Retina (tissue), 1 donor: ENCODE measurements at places on chromosomes 4 and X.

DNA sequence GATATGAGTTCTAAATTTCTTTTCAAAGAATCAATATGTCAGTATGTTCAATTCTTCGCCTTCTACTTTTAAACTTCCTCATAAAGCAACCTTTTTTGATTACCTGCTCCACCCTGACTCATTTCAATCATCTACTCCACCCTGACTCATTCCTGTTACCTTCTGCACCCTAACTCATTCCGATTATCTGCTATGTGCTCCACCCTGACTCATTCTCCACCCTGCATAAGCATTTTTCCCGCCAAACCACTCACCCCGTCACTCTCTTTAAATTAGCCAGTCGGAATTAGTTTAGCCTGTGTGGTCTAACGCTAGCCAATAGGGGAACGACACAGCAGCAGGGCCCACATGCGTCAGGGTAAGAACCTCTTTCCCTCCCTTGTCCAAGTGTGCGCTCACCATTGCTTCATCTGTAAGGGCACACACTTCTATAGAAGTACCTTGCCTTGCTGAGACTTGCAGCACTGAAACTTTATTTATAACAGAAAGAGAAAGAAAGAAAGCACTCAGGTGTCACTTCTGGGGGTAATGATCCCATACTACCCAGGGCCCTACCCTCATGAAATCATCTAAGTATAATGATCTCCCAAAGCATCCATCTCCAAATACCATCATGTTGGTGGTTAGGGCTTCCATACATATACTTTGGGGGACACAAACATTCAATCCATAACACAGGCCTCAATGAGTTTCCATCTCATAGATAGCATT is 875.2 kb downstream of the RAPGEF2 start:
- no peak for DNase-seq

DNA sequence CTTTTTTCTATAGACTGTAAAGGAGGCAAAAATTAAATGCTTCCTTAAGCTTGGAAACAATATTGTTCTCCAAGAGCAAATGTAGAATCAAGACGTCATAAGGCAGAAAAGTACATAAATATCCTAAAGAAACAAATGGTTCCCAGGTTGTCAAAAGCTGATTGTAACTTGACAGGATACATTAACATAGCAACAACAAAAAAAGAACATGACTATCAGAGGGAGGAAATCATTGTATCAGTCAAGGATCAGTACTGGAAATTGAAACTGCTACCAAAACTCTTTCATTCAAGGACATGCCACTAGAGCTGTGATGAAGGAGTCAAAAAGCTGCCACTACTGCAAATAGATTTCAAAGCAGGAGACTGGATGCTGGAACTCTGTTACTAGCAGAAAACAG is 168.3 kb downstream of the BTC start:
- no peak for DNase-seq

DNA sequence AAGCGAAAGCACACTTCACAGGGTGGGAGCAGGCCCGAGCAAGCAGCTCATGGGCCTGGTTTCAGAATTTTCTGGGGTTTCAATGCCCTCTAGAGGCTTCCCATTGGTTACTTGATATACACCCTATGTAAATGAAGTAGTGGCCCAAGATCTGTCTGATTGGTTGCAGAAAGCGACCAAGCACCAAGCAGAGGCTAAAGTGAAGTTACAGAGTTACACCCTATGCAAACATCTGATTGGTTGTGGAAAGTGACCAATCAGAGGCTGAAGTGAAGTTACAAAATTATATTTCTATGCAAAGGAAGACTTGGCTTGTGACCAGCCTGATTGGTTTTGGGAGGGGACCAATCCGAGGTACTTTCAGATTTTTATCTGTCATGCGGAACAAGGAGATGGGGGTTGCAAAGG is 8.2 kb downstream of the FHIP1A start:
- DNase-seq, result no peak

DNA sequence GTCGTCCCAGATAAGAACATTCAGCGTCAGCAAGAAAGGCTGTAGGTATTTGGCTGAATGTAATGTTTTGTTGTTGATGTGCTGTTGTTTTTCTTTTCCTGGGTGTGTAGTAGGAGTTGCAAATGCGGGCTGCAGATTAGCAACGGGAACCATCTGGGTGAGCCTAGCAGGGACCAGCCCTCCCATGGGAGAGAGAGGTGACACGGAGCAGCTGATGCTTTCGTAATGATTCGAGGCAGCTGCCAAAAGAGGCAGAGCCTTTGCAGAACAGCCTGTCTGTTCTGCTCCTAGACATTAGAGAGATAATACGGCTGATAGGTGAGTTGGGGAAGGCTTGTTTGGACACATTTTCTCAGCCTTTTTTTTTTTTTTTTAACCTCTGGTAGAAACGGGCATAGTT is 25.3 kb downstream of the ARSF start:
- DNase-seq, result peak; percentile 5

GRCh38 chrX:290476-291166 is 9.4 kb downstream of the PLCXD1 start:
- DNase-seq, result no peak

DNA sequence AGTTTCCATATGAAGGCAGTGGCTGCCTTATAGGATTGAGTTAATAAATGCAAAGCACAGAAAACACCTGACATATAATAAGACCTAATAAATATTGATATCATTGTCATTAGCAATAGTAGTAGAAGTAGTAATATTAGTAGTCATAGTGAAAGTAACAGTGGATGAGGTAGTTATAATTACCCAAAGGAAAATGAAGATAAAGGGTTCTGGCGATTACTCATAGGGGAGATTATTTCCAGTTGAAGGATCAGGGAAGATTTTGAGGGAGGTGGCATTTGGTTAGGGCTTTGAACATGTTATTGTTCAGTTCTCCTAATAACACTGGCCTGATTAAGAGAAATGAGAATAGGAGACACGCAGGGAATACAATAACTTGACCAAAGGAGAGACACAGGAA is 131.9 kb upstream of the GPRIN3 start:
- no peak for DNase-seq

- no peak for DNase-seq
Observed at GRCh38 chr4:125198916-125199315, 115.8 kb upstream of the FAT4 start.

DNA sequence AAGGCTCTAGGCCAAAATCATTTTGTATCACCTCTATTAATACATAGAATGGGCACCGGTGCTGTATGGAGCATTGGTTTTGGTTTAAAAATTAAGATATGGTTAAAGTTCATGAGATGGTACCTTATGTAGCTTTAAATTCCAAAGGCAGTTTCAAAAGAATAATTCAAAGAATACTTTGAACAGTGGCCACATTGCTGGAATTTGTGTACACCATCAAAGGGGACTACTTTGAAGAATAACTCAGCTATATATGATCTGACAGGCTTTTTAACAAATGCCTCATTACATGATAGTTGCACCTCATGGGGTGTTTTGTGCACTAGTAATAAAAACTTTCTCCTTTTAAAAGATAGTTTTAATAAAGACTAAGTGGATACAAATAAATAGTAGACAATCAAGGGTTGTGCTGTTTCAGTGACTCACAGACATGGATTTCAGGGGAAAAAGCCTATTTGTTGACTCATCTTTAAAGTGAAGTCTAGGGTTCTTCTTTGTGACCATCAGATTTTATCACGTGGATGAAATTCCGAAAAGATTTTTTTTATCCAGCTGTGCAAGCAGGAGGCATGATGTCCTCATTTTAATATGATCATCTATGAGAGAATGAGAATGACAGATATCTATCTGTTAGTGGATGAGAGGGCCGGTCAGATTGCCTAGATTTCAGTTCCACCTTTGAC is 12.8 kb downstream of the MTM1 start:
- no peak for DNase-seq

GRCh38 chrX:136619899-136620505 is 28.0 kb upstream of the CD40LG start:
- no peak for DNase-seq

DNA sequence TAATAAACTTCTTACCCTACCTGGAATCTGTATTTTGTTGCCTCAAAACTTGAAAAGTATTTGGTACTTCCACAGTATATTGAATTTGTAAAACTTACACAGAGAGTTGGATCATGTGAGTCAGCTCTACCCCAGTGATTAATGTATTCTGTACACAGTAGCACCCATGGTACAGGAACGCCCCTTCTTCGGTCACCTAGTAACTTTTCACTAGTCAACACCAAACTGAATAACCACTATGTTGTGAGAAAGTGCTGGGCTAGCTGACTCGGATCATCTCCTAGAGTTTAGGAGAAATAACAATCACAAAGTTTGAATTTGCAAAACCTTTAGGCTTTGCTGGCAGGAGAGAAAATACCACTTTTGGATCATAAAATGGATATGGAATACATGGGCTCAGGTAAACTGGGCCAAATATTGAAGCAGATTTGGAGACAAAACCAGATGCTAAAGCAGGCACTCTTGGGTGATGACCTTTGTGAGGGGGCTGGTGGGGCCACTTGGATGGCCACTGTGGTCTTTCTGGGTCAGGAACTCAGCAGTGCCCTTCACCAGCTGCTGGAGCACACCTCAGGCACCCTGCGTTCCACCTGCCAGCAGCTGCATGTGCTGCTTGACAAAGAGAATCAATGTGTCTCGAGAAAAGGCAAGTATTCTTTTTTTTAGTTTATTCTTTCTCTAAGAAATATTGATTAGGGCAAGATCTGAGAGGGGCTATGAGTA is at the start of gene DTHD1:
Gene DTHD1 (plus strand): TSS at position 233 of the 723 bp plus-strand sequence. CDS start 143 bp downstream, at position 376.
- no peak for DNase-seq

DNA sequence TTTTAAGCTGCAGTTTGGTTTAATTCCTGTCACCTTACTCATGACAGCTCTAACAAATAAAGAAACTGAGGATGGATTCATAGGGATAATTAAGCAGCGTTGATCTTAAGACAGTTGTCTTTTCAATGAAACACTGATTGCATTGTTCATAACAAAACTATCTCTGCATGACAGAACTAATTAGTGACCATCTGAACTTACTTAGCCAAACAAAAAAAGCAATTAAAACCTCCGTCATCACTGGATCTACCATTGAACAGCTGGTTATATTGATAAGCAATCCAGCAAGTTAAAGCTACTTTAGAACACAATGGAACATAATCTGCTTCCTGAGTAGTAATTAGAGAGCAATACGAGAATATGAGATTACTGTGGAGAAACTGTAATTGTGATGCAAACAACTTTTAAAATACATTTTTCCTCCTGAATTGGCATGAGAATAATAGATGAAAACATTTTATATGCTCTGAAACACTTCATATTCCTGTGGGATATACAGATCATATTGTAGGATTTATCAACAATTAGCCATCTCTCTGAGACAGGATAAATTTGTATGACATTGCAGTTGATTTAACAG is 2576.8 kb downstream of the PCDH7 start:
- peak; percentile 28 for DNase-seq

- DNase-seq, result peak; percentile 69
Observed at GRCh38 chr4:79088946-79089691, 149.9 kb upstream of the PAQR3 start.

- DNase-seq, result peak; percentile 19
Observed at GRCh38 chr4:6926681-6927478, 17.3 kb downstream of the TBC1D14 start.

DNA sequence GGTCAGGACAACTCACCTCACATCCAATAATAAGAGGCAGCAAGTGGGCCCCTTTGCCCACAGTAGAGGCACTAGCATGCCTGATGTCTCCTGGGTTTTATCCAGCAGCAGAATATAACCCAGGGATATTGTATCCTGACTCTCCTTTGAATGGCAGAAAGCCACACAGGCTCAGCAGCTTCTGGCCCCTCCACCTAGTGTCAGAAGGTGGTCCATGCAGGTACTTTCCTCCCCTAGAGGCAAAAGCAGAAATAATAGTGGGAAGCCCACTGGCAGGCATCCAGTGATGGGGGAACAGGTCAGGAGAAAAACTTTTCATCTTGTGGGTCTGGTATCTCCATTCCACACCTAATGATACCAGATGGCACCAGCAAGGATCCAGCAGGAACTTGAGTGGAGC is 75.5 kb upstream of the IRS4 start:
- no peak for DNase-seq

DNA sequence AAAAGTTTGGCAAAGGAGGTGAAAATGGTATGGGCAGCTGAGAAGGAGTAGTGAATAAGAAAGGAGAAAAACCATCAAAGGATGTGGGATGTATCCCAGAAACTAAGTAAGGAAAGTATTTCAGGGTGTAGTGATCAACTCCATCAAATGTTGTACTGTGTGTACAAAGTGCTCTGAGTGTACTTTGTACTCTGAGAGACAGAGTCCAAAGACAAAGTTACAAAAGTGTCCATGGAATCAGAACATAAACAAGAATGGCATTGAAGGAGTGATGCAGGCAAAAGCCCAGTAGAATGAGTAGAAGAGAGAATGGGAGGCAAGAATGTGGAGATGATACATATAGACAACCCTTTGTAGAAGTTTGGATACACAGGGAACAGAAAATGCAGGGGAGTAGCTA is 12.3 kb upstream of the PGRMC1 start:
- no peak for DNase-seq

DNA sequence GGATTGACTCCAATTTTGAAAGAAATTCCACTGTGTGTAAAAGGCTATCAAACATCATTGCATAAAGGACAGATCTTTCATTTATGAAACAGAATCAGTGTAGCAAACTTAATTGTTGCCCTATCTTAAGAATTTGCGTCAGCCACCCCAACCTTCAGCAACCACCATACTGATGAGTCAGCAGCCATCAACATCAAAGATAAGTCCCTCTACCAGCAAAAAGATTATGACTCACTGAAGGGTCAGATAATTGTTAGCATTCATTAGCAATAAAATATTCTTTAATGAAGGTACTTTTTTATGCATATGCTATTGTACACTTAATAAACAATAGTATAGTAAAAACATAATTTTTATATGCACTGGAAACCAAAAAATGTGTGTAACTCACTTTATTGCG is 15.8 kb upstream of the GRSF1 start:
- no peak for DNase-seq

DNA sequence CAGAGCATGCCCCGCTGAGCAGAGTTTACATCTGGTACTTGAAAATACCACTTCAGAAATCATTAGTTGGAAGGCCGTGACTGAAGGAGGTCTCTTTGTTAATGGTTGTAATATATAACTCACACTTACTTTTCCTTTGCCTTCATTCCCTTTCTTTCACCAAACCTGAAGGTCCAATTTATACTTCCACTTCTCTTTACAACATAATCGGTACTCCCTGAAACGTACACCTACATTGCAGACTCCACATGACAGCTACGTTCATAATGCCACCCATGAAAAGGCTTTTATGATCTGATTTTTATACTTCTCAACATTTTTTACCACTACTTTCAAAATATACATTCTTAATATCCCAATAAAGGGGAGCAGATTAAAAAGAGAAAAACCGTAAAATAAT is 298.7 kb downstream of the C4orf33 start:
- no peak for DNase-seq

- DNase-seq, result no peak
Observed at GRCh38 chr4:7771056-7771455, 168.6 kb downstream of the AFAP1 start.

DNA sequence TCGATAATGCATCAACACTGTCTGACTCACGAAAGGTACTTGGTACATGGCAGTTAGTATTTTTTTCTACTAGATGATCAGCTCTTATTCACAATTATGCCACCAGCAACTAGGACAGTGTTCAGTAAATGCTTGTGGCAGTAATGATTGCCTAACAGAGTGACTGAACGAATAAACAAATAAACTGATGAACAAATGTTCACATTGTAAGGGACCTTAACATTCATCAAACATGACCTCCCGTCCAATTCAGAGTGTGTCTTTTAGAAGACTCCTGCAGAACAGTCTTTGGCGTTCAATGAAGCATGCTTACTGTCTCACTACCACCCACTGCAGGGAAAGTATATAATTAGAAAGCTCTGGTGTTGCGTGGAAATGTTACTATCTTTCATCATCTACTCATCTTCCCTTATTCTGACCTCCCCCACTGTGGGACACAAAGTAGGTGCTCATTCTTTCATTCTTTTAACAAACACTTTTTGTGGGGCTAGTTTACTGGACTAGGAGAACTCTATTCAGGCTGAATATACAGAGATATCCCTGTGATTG is 319.3 kb downstream of the RAB28 start:
- DNase-seq, result no peak
